ENCODE measurements at places on chromosomes 16 and 17.
A peak's percentile ranks its signal among the peaks of the same experiment; 100 is the strongest.

DNA sequence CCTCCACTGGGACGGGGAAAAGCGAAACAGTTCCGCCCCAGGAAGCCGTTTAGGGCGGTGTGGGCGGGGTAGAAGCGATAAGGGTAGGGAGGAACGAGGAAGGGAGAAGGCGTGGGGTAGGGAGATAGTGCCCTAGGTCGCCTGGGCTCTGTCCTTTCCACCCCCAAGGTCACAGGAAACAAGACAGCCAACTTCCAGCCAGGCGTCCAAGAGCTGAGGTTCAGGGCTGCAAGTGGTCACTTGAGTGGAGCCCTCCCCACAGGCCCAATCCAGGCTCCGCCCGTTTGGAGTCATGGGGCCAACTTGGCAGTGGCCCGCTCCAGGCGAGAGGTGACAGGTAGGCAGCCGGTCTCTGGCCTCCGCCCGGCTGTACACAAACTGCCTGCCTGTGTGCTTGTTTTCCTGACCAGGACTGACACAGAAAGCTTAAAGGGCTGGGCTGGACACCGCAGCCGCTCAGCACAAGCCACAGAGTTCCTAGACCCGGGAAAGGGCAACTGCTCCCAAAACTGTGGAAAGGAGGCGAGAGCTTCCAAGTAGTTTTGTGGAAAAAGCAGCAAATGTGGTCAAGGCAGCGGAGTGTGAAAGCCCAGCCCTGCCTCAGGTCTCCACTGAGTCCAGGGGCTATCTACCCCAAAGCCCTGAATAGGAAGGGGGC lies at the start of gene RILP:
Gene RILP, minus strand, starts transcription at position 23 of the 658 bp plus-strand sequence. CDS start 62 bp downstream, outside the sequence.
- peak; percentile 51 for DNase-seq

GRCh38 chr16:1543085-1543896 lies 9.8 kb downstream of the TMEM204 start:
- peak; percentile 84 for DNase-seq

GRCh38 chr17:80104321-80104955 lies 3.1 kb downstream of the GAA start:
- peak; percentile 85 for DNase-seq

DNA sequence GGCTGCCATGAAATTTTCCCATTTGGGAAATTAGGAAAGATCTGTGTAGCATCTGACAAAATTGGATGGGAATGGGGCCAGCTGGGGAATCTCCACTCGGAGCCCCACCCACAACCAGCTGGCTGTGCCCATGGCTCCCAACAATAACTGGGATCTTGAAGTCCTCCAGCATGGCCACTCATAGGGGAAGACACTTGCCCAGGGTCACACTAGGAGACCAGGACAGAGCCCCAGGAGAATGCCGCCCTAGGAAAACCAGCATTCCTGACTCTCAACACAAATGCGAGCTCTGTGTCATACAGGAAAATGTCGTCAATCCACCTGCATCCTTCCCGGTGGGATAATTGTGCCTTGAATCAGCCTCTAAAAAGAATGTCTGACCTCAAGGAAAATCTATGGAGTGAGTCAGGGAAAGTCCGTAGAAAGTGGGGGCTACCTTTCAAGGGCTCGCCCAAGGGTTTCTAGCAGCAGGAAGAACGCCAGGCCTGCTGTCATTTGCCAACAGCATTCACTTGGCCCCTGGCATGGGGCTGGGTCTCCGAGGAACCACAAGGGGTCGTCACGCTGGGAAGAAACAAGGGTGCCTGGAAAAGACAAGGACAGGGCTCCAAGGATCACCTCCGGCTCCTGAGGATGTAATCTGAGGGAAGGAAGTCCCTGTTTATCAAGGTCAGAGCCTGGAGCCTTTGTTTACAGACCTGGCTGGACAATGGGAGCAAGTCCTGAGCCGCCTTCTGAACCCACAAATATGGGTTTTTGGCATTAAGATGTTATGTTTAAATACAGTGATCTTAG lies 15.9 kb downstream of the CDH5 start:
- DNase-seq: no peak

GRCh38 chr16:58699151-58699550 lies 14.6 kb upstream of the SLC38A7 start:
- DNase-seq: no peak

DNA sequence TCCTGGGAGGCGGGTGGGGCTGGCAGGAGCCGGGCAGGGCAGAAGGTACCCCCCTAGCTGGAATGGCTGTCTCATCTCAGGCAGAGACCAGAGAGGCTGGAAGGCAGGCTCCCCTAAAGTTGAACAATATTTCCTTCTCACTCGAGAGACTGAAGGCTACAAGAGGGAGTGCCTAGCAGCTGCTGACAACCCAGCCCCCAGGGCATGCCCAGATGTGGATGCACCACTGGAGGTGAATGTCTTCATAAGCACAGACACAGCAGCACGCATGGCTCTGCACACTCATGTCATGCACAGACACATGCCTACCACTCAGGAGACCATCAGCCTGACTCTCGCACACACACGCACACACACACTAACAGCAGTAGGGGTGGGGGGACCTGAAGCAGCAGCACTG lies 179.0 kb downstream of the CCT6B start:
- no peak for DNase-seq

- no peak for DNase-seq
Measured at GRCh38 chr17:62732125-62732524, 76.0 kb downstream of the MARCHF10 start.

DNA sequence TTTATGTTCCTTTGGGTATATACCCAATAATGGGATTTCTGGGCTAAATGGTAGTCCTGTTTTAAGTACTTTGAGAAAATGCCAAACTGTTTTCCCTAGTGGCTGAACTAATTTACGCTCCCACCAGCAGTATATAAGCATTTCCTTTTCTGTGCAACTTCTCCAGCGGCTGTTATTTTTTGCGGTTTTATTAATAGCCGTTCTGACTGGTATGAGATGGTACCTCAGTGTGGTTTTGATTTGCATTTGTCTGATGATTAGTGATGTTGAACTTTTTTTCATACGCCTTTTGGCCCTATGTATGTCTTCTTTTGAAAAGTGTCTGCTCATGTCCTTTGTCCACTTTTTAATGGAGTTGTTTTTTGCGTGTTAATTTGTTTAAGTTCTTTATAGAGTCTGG lies 25.8 kb upstream of the TEKT1 start:
- no peak for DNase-seq

DNA sequence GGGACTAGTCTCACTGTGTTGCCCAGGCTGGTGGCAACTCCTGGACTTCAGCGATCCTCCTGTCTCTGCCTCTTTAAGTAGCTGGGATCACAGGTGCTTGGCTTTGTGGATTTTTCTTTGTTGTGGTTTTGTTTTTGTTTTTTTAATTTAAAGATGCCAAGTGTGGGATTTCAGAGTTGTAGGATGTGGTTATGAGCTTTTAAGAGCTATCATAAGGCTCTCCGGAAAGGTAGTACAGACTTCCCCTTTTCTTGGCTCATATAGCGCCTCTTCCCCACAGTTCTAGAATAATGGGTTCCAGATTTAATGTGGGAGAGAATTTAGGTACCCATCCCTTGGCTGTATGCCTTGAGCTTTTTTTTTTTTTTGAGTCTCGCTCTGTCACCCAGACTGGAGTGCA lies 17.1 kb downstream of the AKAP1 start:
- DNase-seq: no peak

DNA sequence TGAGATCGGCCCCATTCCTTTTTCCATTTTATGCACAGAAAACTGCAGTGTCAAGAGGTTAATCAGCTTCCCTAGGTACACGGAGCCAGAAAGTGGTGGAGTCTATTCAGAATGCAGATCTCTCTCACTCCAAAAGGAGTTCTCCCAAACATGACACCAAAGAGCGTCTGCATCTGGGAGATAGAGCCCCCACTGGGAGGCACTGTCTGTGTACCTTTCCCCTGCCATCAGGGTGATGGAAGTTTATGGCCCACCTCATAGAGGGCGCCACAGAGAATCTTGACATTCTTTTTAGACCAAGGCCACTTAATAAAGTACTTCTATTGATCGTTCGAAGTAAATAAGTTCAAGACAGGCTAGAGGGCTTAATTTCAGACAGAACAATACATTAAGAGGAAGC lies 493.7 kb upstream of the ERCC4 start:
- no peak for DNase-seq

DNA sequence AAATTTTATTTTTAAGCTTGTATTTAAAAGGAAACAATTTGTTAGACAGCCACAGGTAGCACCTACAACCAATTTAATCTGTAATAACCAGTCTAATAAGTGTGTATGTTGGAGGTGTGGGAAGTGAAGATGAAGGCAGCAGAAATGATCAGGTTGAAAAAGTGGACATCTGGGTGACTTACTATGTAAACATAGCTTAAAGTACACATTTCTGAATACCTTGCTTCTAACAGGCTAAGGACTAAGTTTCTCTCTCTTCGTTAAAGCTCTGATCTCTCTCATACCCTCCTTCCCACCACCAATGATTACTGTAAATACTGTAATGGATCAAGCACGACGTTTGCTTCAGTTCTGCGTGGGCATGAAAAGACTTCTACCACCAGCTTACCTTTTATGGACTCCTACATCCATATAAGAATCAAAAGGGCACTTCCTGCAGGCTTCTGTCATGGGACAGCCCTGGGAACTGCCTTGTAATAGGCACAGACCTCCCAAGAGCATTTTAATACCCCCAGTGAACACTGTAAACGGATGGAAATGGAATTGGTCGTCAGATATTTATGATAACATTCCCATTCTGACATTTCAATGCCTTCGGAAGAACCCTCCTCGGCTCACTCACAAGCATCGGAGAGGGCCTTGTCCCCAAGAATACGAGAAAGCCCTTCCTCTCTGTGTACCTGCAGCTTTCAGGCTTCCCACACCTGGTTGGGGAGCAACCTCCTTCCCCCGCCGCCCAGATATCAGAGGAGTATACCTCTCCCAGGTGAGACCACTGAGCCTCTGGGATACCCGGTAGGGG lies 700 bp downstream of the CCDC43 start:
- DNase-seq: no peak

- no peak for DNase-seq
Measured at GRCh38 chr16:78395035-78395434, 295.6 kb downstream of the WWOX start.

DNA sequence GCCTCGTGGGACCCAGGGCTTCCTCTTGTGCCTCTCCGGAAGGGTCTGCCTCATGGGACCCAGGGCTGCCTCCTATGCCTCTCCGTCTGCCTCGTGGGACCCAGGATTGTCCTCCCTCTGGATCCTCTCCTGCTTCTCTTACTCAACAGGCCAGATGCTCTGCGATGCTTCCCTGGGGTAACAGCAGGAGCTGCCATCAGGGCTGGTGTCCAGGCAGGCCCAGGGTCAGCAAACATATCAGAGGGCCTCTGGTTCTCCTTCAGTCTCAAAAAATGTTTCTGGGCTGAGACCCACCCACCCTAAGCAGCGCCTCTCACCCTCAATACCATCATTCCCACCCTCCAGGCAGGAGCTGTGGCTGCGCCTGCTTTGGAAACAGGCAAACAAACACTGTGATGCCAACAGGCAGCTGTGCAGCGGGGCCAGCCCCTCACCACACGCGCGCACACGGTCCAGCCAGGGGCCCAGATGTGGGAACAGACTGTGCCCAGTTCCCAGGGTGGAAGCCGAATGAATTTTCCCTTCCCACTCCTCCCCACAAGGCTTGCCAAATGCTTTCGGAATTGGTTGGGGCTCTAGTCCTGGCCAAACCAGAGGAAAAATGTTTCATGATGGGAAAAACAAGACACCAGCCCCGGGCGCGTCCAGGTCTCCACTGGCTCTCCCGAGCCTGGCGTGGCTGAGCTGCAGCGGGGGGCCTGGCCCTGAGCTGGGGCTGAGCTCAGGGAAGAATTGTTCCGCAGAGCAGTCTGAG lies 11.3 kb downstream of the TIMM22 start:
- no peak for DNase-seq
